Activated CD4-positive, alpha-beta T cell treated with anti-CD3 and anti-CD28 coated beads, Interleukin-2, amount 50 U/mL, for 48 hours (primary cell): ENCODE measurements at places on chromosomes 7 and 10.

- no peak for DNase-seq
Measured at GRCh38 chr7:45642044-45642443, 67.9 kb downstream of the ADCY1 start.

- DNase-seq = no peak
Measured at GRCh38 chr10:5514226-5514850, 10.4 kb upstream of the CALML3 start.

DNA sequence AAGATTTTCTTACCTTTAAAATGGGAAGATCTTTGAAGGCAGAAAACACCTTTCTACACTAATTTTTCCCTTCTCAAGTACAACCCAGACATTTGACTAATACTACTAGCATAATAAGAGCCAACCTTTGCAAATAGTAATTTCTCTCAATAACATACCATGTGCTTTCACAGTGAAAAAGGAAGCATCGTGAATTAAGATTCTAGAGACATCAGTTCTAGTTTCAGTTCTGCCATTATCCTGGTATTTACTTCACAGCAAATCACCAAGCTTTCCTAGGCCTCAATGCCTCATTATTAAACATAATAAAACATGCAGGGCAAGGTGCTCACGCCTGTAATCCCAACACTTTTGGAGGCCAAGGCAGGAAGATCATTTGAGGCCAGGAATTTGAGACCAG is 24.9 kb downstream of the GSAP start:
- DNase-seq = no peak

DNA sequence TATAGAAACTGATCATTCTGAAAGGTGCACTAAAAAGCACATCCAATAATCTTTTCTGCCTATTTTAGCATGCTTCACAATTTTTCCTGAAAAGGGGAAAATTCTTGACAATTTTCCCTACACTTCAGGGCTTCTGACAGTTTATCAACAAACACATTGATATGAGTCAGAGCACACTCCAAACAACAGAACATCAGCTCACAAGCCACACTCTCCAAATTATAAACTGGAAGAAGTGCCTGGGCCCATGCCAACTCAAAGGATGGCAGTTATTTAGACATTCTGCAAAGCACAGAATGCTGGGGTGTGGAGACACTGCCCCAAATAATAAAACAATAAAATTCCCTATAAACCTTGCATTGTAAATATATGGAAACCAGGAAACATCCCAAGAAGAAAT is 90.8 kb downstream of the ELAPOR2 start:
- no peak for DNase-seq

DNA sequence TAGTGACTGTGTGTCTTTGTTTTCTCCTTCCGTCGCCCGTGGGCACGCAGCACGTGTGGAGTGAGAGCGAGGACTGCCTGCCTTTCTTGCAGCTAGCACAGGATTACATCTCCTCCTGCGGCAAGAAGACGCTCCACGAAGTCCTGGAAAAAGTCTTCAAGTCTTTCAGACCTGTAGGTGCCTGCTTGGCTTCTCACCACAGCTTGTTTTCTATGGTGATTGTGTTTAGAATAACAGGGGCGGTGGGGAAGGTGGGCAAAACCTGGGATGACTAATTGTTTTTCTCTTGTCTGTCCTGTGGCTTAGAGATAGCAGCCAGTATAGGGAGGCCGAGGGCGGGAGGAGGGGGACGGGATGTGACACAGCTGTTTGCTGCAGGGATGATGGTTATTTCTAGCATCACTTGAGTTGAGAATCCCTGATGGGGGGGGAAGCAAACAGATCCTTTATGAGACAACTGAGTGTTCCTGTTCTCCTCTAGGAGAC is 11.4 kb downstream of the MTURN start:
- no peak for DNase-seq

DNA sequence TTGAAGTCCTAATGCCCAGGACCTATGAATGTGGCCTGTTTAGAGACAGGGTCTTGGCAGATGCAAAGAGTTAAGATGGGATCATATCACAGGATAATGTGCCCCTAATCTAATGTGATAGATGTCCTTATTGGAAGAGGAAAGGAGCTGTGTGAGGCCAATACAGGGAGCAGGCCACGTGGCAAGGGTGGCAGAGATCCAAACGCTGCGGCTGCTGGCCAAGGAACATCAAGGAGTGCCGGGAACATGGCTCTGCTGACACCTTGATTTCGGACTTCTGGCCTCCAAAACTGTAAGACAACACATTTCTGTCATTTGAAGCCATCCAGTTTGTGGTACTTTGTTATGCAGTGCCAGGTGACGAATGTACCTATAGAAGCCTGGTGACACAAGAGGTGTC is 37.7 kb upstream of the EZH2 start:
- DNase-seq = no peak

DNA sequence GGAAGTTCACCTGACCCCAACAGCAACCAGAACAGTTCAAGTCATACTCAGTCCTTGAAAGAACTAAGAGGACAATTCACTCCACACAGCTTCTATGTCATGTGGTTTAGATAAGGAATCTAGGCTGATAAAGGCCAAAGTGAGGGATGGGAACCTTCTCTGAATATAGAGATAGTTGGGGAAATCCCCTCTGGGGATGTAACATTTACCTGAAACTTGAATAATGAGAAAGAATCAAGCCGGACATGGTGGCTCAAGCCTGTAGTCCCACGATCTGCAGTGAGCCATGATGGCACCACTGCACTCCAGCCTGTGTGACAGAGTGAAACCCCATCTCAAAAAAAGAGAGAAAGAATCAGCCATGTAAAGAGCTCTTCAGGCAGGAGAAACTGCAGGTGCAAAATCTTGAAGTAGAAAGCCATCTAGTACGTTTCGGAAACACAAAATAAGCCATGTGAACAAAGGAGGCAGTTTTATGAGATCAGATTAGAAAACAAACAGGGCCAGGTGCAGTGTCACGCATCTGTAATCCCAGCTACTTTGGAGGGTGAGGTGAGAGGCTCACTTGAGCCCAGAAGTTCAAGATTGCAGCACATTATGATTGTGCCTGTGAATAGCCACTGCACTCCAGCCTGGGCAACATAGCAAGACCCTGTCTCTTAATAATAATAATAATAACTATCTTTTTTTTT is 4.5 kb upstream of the DNMBP start:
- no peak for DNase-seq

DNA sequence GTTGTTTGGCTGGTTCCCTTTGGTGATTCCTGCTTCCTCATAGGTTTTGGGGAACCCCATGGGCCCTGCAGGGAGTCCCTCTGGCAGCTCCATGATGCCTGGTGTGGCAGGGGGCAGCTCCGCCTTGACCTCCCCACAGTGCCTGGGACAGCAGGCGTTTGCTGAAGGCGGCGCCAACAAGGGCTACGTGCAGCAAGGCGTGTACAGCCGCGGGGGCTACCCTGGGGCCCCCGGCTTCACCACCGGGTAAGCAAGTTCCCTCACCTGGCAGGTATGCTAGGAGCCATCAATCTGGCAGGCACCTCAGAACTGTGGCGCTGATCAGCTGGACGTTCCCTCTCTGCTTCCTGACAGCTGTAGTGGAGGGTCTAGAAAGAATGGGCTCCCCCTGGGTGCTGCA is 8.3 kb downstream of the ZMIZ2 start:
- DNase-seq = no peak

DNA sequence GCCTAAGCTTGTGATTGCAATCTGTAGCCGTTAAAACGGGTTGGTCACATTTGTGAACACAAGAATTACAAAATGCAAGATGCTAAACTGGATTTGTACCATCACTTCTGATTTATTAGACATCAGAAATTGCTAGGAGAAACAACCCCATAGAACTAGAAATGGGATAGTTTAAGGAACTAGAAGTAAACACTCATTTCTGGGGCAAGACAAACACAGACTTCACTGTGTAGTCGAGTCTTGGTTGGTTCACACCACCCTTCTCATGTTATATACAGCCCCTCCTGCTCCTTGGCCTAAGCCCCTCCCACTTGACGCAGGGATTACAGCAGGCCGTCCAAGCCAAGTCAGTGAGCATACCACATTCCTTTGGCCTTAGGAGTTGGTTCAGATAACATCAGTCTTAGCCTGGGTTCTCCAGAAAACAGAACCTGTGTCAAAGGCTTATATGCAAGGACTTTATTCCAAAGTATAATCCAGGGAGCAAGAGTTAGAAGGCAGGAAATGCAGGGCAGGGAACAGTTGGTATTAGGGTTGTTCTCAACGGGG is 2.0 kb upstream of the NRAP start:
- no peak for DNase-seq

DNA sequence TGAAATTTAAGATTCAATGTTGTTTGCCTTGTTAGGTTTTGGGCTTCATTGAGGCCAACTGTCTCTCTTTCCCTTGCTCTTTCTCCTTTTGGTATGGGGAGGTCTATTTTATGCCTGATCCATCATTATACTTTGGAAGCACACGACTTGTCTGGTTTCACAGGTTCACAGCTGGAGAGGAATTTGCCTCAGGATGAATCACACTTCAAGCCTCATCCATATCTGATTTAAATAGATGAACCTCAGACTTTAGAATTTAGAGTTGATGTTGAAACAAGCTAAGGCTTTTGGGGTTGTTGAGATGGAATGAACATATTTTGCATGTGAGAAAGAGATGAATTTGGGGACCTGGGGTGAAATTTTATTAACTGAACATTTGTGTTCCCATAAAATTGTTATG is 150.5 kb upstream of the IGFBP3 start:
- DNase-seq = no peak

GRCh38 chr7:156827587-156828203 is 65.3 kb downstream of the LMBR1 start:
- DNase-seq = no peak

DNA sequence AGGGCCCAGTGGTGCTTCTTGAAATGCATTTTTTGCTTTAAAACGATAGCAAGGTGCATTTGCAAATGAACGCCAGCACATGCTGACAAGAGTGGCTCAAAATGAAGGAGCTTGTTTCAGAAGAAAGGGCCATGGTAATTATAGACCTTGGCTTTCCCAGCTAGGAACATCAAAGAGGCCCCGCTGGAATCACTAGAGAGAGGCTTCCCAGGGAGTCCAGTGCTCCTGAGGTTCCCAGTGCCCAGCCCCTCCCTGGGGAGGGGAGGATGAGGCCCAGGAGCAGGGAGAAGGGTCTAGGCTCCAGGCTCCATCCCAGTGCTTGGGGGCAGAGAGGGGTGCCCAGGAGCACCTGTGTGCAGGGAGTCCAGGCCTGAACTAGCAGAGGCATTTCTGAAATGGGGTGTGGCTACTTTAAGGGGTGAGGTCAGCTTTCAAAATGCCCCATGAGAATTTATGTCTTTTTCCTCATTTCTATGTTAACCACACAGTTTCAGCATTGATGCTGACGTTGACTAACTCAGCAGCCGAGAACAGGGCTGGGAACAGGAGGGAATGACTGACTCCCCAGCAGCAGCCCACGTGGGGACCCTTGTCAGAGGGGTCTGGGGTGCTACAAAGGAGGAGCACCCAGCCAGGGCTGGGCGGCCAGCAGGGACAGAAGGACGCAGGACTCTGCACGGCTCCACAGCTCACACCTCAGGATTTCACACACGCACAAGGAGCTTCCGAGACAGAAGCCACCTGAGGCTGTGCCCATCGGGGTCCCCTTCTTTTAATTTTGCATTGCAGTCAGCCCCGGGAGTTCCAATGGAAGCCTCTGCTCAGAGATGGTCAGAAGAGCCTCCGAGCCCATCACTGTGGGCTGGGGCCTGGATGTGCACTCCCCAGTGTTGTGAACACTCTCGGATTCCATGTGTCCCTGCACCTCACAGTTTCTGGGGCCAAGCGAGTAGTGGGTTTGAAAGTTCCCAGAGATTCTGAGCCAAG is 570.2 kb downstream of the PTPRN2 start:
- DNase-seq = no peak
